ENCODE measurements at places on chromosomes 11 and 22.

GRCh38 chr11:103907548-103908455 lies 128.6 kb upstream of the DDI1 start:
- no peak for DNase-seq
- no peak overlapping the region for H3K4me3 ChIP-seq
- H3K4me1 ChIP-seq, result no peaks in the 10 kb centered on the region

GRCh38 chr11:2432171-2432621 lies 12.1 kb downstream of the TRPM5 start:
- H3K4me1 ChIP-seq, result no peaks in the 10 kb centered on the region
- no peaks in the 10 kb centered on the region for H3K36me3 ChIP-seq
- H3K27ac ChIP-seq, result no peak overlapping the region
- no peaks in the 10 kb centered on the region for H3K27me3 ChIP-seq

DNA sequence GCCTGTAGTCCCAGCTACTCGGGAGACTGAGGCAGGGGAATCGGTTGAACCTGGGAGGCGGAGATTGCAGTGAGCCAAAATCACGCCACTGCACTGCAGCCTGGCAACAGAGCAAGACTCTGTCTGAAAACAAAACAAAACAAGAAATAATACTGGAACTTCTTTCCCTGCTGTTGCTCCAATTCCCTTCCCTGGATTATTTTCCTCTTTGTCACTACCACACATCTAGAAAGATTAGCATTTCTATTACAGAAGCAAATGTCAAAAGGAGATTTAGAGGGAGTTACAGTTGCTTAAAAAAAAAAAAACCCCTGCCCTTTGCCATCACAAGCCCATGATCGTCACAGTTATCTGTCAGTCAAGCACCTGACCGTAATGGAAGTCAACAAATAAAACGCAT lies 17.7 kb upstream of the SCGB1D1 start:
- no peaks in the 10 kb centered on the region for H3K4me1 ChIP-seq
- no peak overlapping the region for H3K27ac ChIP-seq
- DNase-seq, result no peak
- no peaks in the 10 kb centered on the region for H3K36me3 ChIP-seq
- H3K27me3 ChIP-seq, result peaks cover 37% of the 10 kb centered on the region

DNA sequence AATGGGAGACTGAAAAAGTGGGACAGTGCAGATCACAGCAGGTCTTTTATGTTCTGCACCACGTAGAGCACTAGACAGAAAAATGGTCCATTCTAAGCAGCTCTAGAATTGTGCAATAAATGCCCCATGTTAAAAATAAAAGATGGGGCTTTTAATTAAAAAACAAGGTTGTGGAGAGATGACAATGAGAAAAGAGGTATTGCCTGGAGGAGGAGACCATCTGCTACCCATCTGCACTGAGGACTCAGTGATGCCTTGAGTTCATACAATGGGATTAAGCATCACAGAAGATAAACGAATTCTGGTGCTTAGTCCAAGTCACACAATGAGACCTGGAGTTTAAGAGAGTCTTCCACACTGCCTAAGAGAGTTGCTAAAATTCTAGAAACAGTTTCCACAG lies 73.6 kb downstream of the PAK1 start:
- DNase-seq, result no peak
- no peak overlapping the region for H3K4me3 ChIP-seq
- peaks cover 3% of the 10 kb centered on the region for H3K36me3 ChIP-seq
- H3K27ac ChIP-seq, result no peak overlapping the region
- H3K27me3 ChIP-seq, result no peaks in the 10 kb centered on the region

GRCh38 chr22:49453771-49454170 lies 373.9 kb downstream of the BRD1 start:
- no peaks in the 10 kb centered on the region for H3K4me1 ChIP-seq
- DNase-seq, result no peak
- H3K36me3 ChIP-seq, result no peaks in the 10 kb centered on the region
- no peak overlapping the region for H3K27ac ChIP-seq
- peaks cover 21% of the 10 kb centered on the region for H3K27me3 ChIP-seq
- H3K4me3 ChIP-seq, result no peak overlapping the region

GRCh38 chr11:7332451-7332850 lies 80.7 kb downstream of the SYT9 start:
- H3K4me3 ChIP-seq, result no peak overlapping the region
- H3K27me3 ChIP-seq, result no peaks in the 10 kb centered on the region
- DNase-seq, result no peak
- no peaks in the 10 kb centered on the region for H3K36me3 ChIP-seq

- H3K27me3 ChIP-seq, result no peaks in the 10 kb centered on the region
- H3K4me3 ChIP-seq, result no peak overlapping the region
- no peaks in the 10 kb centered on the region for H3K36me3 ChIP-seq
- H3K4me1 ChIP-seq, result no peaks in the 10 kb centered on the region
Measured at GRCh38 chr11:128590587-128590986, 3.2 kb upstream of the ETS1 start.

DNA sequence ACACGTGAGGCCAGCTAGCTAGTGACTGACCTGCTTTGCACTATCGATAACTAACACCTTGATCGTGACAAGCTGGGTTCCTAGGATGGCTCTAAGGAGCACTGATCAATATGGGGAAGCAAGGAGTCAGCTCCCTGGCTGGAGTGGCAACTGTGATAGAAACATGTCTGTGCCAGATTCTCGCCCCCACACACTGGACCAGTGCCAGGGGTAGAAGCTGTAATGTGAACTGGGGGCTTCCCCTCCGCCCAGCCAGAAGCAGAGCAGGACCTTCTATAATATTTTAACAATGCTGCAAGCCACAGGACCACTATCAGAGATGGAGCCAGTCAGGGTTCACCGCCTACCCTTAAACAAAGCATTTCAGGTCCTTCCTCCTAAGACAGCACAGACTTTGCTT lies 96.5 kb downstream of the DSCAML1 start:
- no peak for DNase-seq
- no peaks in the 10 kb centered on the region for H3K4me1 ChIP-seq
- H3K27me3 ChIP-seq, result peaks cover 17% of the 10 kb centered on the region
- no peak overlapping the region for H3K4me3 ChIP-seq
- H3K27ac ChIP-seq, result no peak overlapping the region

DNA sequence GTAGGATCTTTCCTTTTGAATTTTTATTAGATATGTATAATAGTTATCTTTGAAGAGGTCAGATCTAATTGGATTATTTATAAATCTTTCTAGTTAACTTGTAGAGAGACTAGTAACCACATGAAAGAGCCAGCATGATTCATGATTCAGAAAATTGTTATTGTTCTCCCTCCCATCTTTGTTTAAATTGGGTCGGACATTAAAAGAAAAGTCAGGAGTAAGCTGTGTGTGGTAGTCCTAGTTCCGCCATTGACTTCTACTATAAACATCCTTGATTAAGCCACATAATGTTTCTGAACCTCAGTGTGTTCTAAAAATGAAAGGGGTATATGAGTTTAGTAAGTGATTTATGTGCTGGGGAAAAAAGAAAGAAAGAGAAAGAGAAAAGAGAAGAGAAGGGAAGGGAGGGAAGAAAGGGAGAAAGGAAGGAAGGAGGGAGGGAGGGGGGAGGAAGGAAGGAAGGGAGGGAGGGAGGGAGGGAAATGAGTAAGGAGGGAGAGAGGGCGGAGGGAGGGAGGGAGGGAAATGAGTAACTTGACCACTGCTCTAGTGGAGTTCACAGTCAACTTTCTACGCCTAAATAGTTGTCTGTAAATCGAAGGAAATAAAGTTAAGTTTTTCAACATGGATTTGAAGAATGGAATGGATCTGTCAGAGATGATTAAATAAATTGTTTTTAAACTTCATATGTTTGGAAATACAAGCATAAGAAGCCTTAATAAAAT lies 32.9 kb downstream of the SIK2 start:
- no peaks in the 10 kb centered on the region for H3K27me3 ChIP-seq
- H3K36me3 ChIP-seq, result peaks cover 4% of the 10 kb centered on the region
- no peak overlapping the region for H3K4me3 ChIP-seq
- DNase-seq, result no peak

GRCh38 chr22:31083377-31083768 lies 2.3 kb downstream of the SMTN start:
- no peak for DNase-seq
- peak overlapping the region; percentile 90 for H3K27ac ChIP-seq
- peaks cover 21% of the 10 kb centered on the region for H3K4me1 ChIP-seq
- no peak overlapping the region for H3K4me3 ChIP-seq
- no peaks in the 10 kb centered on the region for H3K27me3 ChIP-seq

DNA sequence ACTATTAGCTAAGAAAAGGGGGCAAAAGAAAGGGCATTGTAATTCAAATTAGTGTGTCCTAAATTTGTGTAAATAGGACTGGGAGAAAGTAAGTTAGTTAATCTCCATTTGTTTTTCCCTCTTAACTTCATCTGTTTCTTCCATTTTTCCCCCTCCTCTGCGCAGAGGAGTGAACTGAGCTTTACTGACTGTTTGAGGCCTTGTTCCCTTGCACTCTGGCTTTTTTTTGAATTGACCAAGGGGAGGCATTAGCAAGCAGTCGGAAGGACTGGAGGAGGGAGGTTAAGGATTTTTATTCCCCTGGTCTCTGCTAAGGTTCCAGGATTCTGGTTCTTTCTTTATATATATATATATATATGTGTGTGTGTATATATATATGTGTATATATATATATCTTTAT lies 15.2 kb upstream of the FANCF start:
- H3K4me1 ChIP-seq, result no peaks in the 10 kb centered on the region
- no peak overlapping the region for H3K4me3 ChIP-seq
- H3K27me3 ChIP-seq, result no peaks in the 10 kb centered on the region
- no peaks in the 10 kb centered on the region for H3K36me3 ChIP-seq

- no peaks in the 10 kb centered on the region for H3K27me3 ChIP-seq
- DNase-seq, result peak; percentile 39
- no peaks in the 10 kb centered on the region for H3K4me1 ChIP-seq
- no peak overlapping the region for H3K4me3 ChIP-seq
Measured at GRCh38 chr11:70703141-70704064, 305.1 kb downstream of the CTTN start.

- H3K36me3 ChIP-seq, result no peaks in the 10 kb centered on the region
- no peaks in the 10 kb centered on the region for H3K27me3 ChIP-seq
- no peak overlapping the region for H3K27ac ChIP-seq
- H3K4me1 ChIP-seq, result no peaks in the 10 kb centered on the region
- DNase-seq, result no peak
Measured at GRCh38 chr22:24697621-24698082, 76.9 kb downstream of the PIWIL3 start.

- no peak overlapping the region for H3K27ac ChIP-seq
- H3K4me1 ChIP-seq, result no peaks in the 10 kb centered on the region
- H3K4me3 ChIP-seq, result no peak overlapping the region
- H3K27me3 ChIP-seq, result no peaks in the 10 kb centered on the region
Measured at GRCh38 chr11:115921986-115922385, 417.8 kb upstream of the CADM1 start.

- H3K36me3 ChIP-seq, result no peaks in the 10 kb centered on the region
- no peak overlapping the region for H3K4me3 ChIP-seq
- DNase-seq, result no peak
- no peaks in the 10 kb centered on the region for H3K4me1 ChIP-seq
Measured at GRCh38 chr11:67368621-67369020, 4.8 kb downstream of the CLCF1 start.

GRCh38 chr11:106765469-106766258 lies 252.6 kb downstream of the GUCY1A2 start:
- DNase-seq, result no peak
- H3K4me3 ChIP-seq, result no peak overlapping the region
- H3K4me1 ChIP-seq, result no peaks in the 10 kb centered on the region
- H3K27me3 ChIP-seq, result peaks cover 9% of the 10 kb centered on the region
- no peak overlapping the region for H3K27ac ChIP-seq
- no peaks in the 10 kb centered on the region for H3K36me3 ChIP-seq

DNA sequence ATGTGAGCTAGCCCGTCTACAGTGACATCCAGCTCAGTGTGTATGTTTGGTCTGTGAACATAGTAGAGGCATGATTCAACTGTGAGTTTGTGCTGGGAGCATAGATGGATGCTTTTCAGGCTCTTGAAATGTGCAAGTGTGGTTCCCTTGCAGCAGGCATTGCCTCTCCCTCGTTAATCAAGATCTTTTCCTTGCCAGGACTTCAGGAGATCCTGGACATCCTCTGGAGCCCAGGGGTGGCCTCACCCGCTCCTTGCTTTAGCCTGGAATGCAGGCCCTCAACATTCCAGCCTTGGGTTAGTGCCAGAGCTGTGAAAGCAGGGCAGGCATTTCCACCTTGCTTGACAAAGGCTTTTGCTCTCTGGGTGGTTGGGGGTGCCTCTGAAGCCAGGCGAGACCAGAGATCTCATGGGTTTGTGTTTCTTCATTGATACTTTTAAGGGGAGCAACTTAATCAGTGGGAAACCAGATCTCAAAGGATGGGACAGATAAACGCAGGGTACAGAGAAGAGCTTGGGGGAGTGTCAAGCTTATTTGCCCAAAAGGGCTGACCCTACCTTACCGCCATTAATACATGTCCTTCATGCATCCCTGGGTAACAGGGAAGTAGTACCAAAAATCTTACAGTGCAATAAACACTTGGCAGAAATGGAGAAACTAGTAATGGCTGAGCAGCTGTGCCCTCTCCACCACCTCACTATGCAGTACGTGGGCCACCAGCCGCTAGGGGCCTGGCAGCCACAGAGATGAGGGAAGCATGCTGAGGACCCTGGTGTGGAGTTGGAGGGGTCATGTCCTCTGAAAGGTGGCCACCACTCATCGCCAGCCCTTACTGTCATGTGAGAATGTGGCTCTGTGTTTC lies 72.1 kb downstream of the PTPRJ start:
- H3K4me1 ChIP-seq, result peaks cover 34% of the 10 kb centered on the region
- H3K27me3 ChIP-seq, result no peaks in the 10 kb centered on the region
- H3K4me3 ChIP-seq, result no peak overlapping the region
- H3K36me3 ChIP-seq, result no peaks in the 10 kb centered on the region

DNA sequence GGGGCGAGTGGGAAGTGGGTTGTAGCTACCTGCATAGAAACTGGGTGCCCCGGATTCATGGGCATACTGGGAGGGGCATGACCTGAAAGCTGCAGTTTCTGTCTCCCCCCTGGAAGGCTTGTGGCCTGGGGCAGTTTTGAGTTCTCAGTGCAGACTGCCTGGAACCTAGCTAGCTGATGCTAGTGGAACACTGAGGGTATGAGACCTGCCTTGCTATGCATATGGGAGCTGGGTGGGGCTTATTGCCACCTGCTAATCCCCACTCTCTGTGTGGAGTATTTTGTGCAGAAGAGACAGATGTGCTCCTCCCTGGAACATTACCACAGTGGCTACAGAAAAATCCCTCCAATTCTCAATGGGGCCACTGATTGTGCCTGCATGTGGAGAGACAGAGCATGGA lies 11.7 kb upstream of the OR56B4 start:
- no peak overlapping the region for H3K4me3 ChIP-seq
- H3K36me3 ChIP-seq, result no peaks in the 10 kb centered on the region
- DNase-seq, result no peak
- H3K4me1 ChIP-seq, result no peaks in the 10 kb centered on the region
- H3K27ac ChIP-seq, result no peak overlapping the region

- H3K36me3 ChIP-seq, result peaks cover 6% of the 10 kb centered on the region
- DNase-seq, result no peak
- H3K27ac ChIP-seq, result no peak overlapping the region
- no peaks in the 10 kb centered on the region for H3K4me1 ChIP-seq
- H3K27me3 ChIP-seq, result no peaks in the 10 kb centered on the region
Measured at GRCh38 chr11:10784232-10785145, 24.2 kb downstream of the EIF4G2 start.

- peaks cover 10% of the 10 kb centered on the region for H3K36me3 ChIP-seq
- DNase-seq, result no peak
- H3K27me3 ChIP-seq, result no peaks in the 10 kb centered on the region
- peaks cover 65% of the 10 kb centered on the region for H3K4me1 ChIP-seq
Measured at GRCh38 chr11:47514825-47515647, 37.9 kb downstream of the CELF1 start.

GRCh38 chr11:78251083-78251775 lies 62.5 kb downstream of the USP35 start:
- H3K27ac ChIP-seq, result no peak overlapping the region
- H3K36me3 ChIP-seq, result no peaks in the 10 kb centered on the region
- no peak for DNase-seq
- H3K27me3 ChIP-seq, result no peaks in the 10 kb centered on the region
- no peaks in the 10 kb centered on the region for H3K4me1 ChIP-seq

- H3K27me3 ChIP-seq, result no peaks in the 10 kb centered on the region
- no peak overlapping the region for H3K4me3 ChIP-seq
- peaks cover 2% of the 10 kb centered on the region for H3K4me1 ChIP-seq
- H3K27ac ChIP-seq, result no peak overlapping the region
- no peak for DNase-seq
Measured at GRCh38 chr11:46948378-46949131, 12.0 kb downstream of the CSTPP1 start.

All from RWPE2 (cell line).